ENCODE measurements at places on chromosomes 2 and 18.

DNA sequence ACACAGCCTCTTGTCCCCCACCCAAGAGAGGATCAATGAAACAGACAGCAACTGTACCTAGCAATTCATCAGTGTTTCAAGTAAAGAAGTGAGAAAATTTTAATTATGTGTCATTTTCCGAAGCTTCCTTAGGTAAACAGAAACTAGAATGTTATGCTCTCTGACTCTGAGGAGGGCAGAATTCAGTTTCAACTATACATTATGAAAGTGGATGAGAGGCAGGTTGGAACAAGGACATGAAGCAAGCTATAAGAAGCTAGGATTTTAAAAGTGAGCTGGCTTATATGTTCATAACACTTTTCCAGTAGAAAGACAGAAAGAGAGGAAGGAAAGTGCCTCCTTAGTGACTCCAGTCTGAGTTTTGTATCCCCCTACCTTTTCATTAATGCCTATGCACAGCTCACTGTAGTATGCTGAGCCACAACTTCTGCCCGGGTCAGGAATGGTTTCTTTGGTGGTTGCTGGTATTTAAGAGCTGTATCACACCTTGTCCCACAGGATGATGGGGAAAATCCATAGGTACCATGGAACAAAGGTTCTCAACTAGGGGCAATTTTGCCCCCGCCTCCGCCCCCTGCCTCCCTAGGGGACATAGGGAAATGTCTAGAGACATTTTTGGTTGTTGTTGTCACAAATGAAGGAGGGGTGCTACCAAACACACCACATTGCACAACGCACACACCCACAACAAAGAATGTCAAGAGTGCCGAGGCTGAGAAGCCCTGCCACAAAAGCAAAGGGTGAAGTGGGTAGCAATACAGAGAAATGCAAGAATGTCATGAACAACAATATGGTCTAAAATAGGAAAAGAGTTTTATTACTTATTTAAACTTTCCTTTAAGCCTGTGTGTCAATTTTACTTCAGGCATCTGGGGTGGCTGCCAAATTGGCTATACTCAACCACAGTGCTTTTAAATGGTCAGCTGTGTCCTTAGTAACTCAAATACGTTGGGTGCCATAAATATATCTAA is 161.0 kb upstream of the ZFP36L2 start:
- DNase-seq: no peak

- no peak for DNase-seq
These were observed 117.2 kb downstream of the SPIRE1 start for GRCh38 chr18:12540751-12541150.

DNA sequence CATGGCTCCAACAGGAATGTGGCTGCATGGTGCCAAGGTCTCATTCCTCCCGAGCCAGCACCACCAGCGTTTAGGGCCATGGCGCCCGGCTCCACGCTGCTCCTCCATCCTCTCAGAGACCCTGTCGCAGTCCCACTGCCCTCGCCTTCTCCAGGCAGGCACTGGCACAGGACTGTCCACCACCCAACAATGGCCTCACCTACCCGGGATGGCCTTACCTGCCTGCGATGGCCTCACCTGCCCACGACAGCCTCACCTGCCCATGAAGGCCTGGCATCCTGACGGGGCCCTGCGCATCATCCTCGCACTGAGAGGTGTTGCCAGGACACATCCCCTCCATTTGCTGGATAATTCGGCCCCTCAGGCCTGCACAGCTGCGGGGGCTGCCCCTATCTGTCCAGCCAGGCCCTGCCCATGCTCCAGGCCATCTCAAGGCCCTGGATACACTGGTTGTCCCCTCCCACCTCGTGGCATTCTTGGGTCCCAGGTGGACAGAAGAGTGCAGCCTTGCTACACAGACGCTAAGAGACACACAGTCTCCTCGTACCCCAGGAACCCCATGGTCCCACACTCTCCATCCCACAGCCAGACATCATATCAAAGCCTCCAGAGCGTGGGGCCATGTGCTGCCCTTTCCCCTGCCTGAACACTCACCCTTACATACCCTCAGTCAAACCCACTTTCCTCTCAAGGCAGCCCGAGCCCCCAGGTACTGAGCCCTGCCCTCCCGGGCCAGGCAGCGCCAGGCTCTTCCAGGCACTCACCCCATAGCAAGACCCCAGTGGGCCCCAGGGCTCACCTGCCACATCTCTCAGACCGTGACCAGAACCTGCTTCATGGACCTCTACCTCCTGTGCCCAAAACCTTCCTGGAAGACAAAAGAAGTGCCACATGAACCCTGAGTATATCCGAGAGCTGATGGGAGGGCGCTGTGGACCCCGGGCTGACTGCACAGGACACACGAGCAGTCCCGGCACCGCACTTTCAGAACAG is 268.6 kb downstream of the EIPR1 start:
- no peak for DNase-seq

GRCh38 chr2:62724886-62725711 is 19.6 kb downstream of the EHBP1 start:
- DNase-seq: peak; percentile 27

Measured in upper lobe of left lung (tissue), 6 donors.